Amniotic stem cell (primary cell): ENCODE measurements at places on chromosomes 12 and 14.
A peak's percentile ranks its signal among the peaks of the same experiment; 100 is the strongest.

GRCh38 chr14:96055753-96056508 is 16.8 kb downstream of the C14orf132 start:
- no peak for DNase-seq

DNA sequence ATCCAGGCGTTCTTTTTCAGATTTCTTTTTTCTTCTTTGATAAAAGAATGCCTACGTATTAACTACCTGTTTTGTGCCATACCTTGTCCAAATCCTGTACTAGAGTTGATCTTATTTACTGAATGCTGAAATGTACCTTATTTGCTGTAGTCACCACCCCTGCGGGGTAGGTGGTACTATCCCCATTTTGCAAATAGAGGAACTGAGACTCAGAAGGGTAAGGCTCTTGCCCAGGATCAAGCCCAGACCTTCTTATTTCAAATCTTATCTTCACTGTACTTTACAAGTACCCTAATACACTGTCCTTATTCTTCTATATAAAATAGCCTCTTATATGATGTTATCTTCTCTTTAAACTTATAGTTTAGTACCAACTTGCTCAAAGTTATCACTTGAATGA is 206.5 kb downstream of the SLC41A2 start:
- no peak for DNase-seq

- DNase-seq: no peak
These were observed 76.4 kb downstream of the FGD4 start for GRCh38 chr12:32475724-32476123.

DNA sequence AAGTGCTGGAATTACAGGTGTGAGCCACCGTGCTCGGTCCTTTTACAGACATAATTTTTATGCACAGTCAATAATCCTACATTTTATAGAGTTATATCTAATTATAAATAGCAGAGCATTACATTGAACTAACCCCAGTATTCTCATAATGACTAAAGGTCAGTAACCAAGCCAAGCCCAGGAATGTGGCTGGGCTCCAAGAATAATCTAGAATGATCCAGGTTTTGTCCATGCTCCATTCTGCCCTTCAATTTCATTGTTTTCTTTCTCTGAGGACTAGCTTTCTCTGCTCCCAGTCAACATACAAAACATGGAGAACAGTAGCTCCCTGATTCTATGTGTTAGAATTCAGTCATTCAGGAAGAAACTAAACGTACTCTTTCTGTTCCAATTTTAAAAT is 92.1 kb upstream of the KRR1 start:
- no peak for DNase-seq

DNA sequence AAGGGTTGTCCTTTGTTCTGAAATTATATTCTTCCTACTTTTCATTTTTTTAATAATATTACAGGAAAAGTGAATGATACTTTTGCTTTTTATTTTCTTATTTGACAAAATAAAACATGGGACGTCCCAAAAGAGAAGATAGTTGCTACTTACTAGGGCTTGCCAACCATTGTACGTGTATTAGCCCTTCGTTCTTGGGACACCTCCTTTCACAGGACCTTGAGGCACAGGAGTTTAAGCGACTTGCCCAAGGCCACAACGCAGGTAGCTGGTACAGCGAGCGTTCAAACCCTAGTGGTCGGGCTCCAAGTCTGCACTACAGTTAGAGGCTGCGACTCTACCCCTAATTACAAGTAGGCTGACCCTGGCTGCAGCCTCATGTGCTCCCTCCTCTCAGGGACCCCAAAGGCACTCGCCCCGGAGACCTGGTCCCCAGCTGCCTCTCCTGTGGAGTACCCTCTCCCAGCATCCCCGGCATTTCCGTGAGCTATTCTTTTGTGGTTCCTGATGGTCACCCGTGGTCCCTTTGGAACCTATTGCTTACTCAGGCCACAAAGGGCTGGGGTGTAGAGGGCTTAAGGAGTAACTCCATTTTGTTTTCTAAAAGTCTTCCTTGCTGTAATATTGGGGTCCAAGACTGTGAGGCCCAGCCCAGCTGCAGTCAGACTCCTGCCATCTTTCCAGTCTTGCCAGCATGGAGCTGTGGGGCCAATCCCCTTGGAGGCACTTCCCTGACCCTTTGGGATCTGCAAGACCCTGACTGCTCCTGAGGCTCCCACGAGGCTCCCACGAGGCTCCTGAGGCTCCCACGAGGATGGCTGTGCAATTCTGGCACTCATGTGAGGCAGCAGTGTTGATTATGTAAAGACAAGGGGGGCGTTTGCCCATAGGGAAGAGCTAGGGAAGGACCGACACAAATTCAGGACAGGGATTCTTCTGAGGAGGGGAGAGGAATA is 49.7 kb downstream of the IQSEC3 start:
- DNase-seq: no peak

- DNase-seq: no peak
These were observed 12.8 kb downstream of the CFAP73 start for GRCh38 chr12:113162102-113163029.

GRCh38 chr14:67413806-67414769 is 2.1 kb upstream of the PLEK2 start:
- DNase-seq: no peak

DNA sequence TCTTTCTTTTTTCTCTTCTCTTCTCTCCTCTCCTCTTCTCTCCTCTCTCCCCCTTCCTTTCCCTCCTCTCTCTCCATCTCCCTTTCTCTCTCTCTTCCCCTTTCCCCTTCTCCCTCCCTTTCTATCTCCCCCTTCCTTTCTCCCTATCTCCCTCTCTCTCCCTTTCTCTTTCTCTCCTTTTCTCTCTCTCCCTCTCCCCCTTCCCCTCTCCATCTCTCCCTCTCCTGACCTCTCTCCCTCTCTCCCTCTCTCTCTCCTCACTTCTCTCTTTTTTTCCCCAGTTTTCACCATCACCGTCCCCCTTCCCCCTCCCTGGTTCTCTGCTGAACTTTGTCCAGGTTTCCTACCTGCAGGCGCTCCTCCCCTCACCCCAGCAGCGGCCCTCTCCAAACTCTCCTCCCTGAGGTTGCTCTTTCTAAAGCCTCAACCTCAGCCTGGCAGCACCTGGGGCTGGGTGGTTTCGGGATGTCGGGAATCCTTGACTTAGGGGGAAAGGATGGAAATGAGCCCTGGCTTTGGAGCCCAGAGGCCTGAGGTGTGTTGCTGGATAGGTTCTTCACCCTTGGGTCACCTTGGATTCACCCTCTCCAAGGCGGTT is 14.7 kb upstream of the TBX3 start:
- DNase-seq: no peak

- DNase-seq: no peak
These were observed 152.3 kb upstream of the EGLN3 start for GRCh38 chr14:34103176-34103575.

GRCh38 chr12:51020448-51021182 is 5.6 kb downstream of the SLC11A2 start:
- DNase-seq: no peak

- no peak for DNase-seq
These were observed 229.2 kb downstream of the ALX1 start for GRCh38 chr12:85509081-85509856.

GRCh38 chr14:90475298-90475697 is 78.5 kb downstream of the CALM1 start:
- DNase-seq: no peak

DNA sequence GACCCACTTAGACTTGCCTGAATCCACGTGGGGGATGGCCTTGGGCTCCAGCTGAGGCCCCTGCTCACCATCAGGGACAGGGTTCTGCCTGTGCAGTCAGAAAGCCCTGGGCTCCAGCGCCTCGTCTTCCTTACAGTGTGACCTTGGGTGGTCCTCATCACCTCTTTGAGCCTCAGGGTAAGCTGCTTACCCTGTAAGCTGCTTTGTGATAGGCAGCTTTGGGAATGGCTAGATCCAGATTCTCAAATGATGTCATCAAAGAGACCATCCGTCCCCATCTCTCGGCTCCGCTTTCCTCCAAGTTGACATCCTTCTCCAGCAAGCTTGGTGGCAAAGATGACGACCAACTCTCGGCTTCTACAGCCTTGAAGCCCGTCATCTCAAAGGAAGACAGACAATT is 127.0 kb downstream of the ADCK1 start:
- DNase-seq: no peak

DNA sequence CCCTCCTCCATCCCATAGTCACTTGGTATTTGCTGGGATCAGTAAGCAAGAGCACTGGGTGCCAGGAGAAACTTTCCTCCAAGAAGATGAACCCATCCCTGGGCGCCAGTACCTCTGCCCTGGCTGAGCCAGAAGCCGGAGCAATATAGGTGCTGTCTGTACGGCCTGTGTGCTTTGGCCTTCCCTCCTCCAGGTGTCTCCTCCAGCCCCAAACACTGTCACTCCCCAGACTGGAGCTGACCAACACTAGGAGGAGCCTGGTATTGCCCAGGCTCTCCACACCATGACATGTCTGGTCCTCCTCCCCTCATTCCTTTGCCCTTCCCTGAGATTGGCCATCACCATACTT is 4.9 kb downstream of the GSTZ1 start:
- no peak for DNase-seq

- no peak for DNase-seq
These were observed 253.7 kb downstream of the DUSP6 start for GRCh38 chr12:89098441-89099112.

GRCh38 chr14:96417254-96417653 is 25.3 kb downstream of the AK7 start:
- no peak for DNase-seq

DNA sequence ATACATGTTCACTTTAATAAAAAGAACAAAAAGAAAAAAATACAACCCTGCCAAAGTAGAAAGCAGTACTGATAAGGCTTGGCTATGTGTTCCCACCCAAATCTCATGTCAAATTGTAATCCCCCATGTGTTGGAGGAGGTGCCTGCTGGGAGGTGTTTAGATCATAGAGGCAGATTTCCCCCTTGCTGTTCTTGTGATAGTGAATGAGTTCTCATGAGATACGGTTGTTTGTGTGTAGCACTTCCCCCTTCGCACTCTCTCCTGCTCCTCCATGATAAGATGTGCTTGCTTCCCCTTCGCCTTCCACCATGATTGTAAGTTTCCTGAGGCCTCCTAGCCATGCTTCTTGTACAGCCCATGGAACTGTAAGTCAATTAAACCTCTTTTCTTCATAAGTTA is 59.9 kb downstream of the USP15 start:
- DNase-seq: no peak

- no peak for DNase-seq
These were observed 27.6 kb downstream of the TRIP11 start for GRCh38 chr14:92012121-92012748.

GRCh38 chr12:132580701-132581292 is 29.6 kb downstream of the LRCOL1 start:
- DNase-seq: no peak

- DNase-seq: no peak
These were observed 114.0 kb downstream of the PLEKHA5 start for GRCh38 chr12:19243551-19243950.

DNA sequence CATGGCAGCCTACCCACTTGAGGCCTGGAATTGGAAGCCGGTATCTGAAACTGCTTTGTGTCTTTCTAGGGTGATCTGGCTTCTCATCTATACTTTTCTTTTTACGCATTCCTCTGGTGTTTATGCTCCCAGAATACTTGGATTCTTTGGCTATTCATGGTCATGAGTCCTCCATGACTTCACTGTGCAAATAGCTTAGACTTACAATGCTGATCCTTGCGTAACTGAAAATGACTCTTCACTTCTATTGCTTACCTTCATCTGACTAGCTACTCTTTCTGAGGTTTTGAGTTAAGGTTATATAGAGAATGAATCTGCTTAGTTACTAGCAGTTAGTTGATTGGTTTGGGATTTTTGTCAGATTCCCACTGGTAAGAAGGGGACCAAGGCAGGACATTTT is 121.7 kb upstream of the NOVA1 start:
- no peak for DNase-seq

GRCh38 chr14:60266021-60266937 is 17.3 kb downstream of the PPM1A start:
- no peak for DNase-seq

GRCh38 chr12:79127271-79127751 is 262.7 kb downstream of the SYT1 start:
- DNase-seq: no peak

- no peak for DNase-seq
These were observed 31.2 kb downstream of the DAD1 start for GRCh38 chr14:22557846-22558220.

GRCh38 chr12:40224439-40225291 is at the start of gene LRRK2:
Gene LRRK2, plus strand, starts transcription at chr12:40224997. Its CDS starts 135 bp downstream, at chr12:40225132.
- peak; percentile 42 for DNase-seq
